NT2/D1 (cell line): ENCODE measurements at places on chromosomes 1 and 21.

DNA sequence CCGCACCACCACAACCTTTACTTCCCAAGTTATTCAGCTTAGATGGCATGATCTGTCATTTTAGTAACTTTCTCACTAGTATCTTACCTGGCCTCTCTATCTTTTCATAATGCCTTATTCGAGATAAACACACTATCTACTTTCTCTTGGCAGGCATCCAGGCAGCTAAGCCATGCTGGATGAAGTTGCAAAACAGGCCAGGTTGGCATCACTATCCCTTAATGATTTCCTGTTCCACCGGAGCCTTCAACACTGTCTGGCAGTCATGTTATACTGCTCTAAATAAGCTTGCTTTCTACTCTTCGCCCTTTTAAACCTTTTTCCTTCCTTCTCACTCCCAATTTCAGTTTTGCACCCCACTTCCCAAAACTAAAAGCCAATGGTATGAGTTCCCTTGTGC is 12.0 kb upstream of the KCNH1 start:
- no peak for DNase-seq

DNA sequence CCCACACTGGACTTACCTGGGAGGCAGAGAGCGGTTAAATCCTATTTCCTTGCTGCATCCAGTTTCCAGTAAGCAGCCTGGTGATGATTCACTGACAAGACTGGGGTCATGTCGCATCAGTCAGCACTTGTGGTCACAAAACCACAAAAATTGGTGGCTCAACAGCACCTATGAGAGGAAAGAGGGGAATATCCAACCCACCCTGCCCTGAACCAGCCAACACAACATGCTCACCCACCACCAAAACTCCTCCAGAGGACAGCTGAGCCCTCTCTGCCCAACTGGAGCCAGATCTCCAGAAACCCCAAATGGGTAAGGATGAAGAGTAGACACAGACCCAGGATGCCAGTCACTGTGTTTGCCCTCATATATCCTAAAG is 64.0 kb downstream of the CD46 start:
- DNase-seq = no peak

GRCh38 chr1:79469139-79469538 is 462.6 kb upstream of the ADGRL4 start:
- no peak for DNase-seq

- no peak for DNase-seq
Observed at GRCh38 chr1:19066248-19066873, 109.9 kb upstream of the IFFO2 start.

DNA sequence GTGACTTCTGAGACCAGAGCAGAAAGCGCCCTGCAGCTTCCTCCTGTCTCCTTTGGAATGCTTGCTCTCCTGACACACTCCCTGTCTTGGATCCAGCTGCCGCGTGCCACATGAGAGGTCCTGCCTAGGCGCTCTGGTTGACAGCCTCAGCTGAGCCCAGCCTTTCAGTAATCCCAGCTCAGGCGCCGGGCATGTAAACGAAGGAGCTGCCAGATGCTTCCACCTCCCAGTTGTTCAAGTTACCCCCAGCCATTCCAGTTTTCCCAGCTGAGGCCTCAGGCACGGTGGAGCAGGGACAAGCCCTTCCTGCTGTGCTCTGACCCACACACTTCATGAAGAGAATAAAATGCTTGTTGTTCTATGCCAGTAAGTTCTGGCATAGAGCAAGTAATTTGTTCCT is 14.3 kb upstream of the CD34 start:
- peak; percentile 42 for DNase-seq

- DNase-seq = no peak
Observed at GRCh38 chr1:93033785-93034184, 45.3 kb upstream of the MTF2 start.

- DNase-seq = no peak
Observed at GRCh38 chr1:4696161-4696745, 41.8 kb downstream of the AJAP1 start.

GRCh38 chr1:97071173-97071572 is 349.6 kb downstream of the PTBP2 start:
- no peak for DNase-seq

DNA sequence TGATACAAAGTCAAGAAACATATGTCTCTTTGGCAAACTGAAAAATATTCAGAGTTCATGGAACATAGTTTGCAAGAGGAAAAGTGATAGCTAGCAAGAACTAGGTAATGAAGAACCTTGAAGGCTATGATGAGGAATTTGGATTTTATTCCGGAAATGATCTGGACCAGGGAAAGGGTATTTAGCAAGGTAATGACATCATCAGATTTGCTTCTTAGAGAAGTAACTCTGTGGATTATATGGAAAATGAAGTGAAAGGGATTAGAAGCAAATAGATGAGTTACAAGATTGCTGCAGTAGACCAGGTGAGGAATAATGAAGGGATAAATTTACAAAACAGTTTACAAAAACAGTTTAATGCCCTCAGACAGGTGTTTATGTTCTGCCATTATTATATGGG is 197.3 kb downstream of the RASAL2 start:
- DNase-seq = no peak

DNA sequence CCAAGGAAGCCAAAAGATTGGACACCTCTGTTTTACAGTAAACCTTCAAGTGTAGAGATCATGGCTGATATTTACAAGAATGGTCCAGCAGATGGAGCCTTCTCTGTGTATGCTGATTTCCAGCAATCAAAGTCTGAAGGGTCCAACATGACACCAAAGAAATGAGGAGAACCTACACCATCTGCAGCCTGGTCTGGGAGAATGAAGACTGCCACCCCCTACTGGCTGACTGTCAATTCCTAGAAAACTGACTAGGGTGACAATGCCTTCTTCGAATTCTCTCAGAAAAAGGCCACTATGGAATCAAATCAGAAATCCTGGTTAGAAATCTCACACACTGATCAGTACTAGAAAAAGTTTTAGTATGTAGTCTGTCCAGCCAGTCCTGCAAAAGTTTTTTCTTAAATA is 83.3 kb downstream of the CDC42BPA start:
- DNase-seq = peak; percentile 46

GRCh38 chr1:248215880-248216279 is 15.3 kb upstream of the OR2M4 start:
- DNase-seq = no peak

GRCh38 chr1:21861602-21862429 is 49.8 kb downstream of the LDLRAD2 start:
- no peak for DNase-seq

DNA sequence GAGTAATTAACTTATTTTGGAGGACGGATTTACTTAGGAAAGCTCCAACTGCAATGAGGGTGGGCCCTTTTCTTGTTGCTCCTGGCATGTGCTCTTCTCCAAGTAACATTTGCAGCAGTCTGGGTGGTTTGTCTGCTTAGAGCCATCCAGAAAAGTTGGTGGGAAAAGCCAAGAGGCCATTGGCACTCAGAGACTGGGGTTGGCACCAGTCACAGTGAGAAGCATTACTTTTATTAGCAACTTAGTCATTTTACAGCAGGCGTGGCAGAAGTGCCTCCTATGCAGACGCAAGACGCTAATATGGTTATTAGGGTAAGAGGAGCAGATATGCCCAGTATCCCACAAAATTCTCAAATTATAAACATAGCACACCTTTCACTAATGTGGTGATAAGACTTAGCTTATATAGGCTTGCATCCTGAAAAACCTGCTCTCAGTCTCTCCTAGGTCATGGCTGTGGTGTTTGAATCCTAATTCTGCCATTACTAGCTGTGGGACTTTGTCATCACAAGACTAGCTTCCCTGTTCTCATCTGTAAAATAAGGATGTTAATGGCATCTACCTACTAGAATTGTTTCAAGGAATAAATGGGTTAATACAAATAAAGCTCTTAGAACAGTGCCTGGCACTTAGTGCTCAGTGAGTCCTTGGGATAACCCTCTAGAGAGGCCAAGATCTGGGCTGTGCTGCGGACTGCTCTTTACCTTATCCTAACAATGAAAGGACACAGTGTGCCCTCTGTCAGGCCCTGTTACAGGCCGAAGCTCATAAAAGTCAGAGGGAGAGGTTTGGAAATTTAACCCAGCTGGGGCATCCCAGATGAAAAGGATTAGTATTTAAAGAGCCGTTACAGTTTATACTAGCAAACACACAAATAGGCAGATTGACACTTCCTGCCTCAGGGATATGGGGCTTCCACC is 154.6 kb downstream of the ROR1 start:
- no peak for DNase-seq

DNA sequence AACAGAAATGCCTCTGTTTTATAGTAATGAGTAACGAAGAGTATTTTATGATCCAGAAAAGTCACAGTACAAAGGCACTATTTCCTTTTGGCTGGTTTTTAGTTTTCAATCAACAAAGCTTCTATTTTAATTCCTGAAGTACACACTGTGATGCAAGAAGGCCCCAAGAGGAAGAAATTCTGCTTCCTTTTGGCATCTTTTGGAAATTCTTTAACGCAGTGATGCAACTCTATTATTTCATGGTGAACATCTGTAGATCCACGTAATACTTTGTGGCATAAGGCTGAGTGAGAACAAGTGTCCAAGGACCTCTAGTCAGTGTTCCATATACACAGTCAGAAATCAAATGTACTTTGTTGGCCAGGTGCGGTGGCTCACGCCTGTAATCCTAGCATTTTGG is 137.5 kb downstream of the TGFB2 start:
- DNase-seq = no peak

GRCh38 chr1:27006683-27007082 is 6.0 kb downstream of the TENT5B start:
- DNase-seq = no peak

DNA sequence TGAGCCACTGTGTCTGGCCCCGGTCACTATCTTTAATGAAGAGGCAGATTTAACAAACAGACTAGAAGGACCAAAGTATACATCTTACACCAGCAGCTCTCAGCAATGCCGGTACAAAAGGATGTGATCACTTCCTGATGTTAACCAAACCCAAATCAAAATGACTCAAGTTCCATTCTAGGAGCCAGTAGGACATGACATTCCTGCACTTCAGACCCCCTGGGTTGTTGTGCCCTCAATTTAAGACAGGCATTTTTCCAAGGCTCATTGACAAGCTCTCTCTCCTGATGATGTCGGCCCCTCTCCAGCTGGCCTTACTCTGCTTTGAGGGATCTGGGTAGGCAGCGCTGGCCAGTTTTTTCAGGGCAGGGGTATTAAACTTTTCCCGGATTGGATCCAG is 35.1 kb downstream of the YARS1 start:
- DNase-seq = no peak
